ENCODE measurements at places on chromosomes 16 and 17.
A peak's percentile ranks its signal among the peaks of the same experiment; 100 is the strongest.

- no peak for DNase-seq
Observed at GRCh38 chr16:87735270-87736007, 30.3 kb downstream of the KLHDC4 start.

DNA sequence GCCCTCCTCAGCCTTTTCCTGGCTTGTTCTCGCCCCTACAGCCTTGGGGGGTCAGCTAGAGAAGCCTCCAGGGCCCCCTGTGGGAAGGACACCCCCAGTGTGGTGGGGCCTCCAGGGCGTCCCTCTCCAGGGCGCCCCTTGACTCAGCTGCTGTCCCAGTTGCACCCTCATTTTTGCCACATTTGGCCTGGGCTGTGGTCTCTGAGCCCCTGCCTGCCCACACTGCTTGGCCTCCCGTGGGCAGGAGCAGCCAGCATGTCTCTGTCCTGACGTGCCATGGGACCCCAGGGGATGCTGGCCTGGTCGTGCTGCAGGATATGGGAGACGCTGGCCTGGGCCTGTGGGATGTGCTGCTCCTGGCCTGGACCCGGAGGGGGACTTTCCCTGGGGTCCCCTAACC is 5.0 kb downstream of the CHTF18 start:
- DNase-seq, result no peak

DNA sequence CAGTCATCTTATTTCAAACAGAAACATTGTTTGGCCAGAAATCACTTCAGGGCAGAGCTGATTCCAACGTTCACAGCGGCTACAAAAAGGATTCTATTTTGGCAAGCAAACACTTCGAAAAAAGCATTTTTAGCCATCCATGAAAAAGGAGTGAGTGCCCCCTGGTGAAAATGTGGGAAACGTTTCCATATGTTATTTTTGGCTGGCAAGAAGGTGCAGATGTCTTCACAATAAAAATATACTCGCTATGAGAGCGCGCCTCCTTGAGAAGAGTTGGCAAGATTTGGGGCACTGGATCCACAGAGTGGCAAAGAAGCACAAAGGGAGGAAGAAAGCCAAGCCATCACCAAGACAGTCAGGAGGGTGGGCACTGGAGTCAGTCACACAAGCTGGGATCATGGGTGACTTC is 191.1 kb downstream of the CHD9NB start:
- DNase-seq, result peak; percentile 11

- DNase-seq, result peak; percentile 19
Observed at GRCh38 chr16:17101646-17102045, 369.1 kb downstream of the XYLT1 start.

DNA sequence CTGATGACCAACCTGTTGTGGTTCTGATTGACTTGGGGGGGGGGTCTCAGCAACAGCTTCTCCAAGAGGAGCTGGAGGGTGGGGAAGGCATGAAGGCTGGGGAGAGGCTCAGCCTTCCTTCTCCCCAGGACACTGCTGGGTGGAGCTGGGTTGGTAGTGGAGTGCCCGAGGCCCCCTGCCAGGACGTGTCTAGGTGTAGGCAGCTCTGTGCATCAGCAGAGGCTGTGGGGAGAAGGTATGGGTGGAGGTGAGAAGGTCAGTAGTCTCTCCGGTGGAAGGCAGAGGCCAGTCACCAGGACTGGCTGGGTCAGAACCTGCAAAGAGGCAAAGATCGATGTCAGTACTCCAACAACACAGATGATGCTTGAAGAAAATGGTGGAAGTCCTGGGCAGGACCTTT is 3.9 kb downstream of the CHAD start:
- peak; percentile 50 for DNase-seq

GRCh38 chr16:19446300-19446846 is 28.7 kb downstream of the TMC5 start:
- no peak for DNase-seq

DNA sequence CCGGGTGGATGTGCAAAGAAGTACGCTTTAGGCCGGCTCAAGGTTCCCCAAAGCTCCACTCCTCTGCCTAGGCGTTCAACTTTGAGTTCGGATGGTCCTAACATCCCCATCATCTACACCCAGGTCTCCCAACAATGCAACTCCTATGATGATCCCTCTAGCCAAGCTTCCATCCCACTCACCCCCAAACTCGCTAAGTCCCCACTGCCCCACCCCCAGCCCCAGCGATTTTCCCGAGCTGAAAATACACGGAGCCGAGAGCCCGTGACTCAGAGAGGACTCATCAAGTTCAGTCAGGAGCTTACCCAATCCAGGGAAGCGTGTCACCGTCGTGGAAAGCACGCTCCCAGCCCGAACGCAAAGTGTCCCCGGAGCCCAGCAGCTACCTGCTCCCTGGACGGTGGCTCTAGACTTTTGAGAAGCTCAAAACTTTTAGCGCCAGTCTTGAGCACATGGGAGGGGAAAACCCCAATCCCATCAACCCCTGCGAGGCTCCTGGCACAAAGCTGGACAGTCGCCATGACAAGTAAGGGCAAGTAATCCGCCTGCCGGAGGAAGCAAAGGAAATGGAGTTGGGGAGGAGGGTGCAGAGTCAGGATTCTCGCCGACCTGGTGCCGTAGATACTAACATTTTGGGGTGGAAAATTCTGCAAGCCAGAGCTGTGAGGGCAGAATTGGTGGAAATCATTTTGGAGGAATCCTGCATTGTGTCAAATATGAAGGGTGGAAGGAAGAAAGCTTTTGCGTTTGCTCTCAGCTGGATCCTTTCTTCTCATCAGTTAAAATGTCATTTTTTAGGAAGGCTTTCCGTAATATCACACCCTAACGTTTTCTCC is at the start of gene TP53:
Gene TP53, minus strand, starts transcription at position 419 of the 836 bp plus-strand sequence. CDS start 10,896 bp downstream, outside the sequence.
- DNase-seq, result peak; percentile 92

DNA sequence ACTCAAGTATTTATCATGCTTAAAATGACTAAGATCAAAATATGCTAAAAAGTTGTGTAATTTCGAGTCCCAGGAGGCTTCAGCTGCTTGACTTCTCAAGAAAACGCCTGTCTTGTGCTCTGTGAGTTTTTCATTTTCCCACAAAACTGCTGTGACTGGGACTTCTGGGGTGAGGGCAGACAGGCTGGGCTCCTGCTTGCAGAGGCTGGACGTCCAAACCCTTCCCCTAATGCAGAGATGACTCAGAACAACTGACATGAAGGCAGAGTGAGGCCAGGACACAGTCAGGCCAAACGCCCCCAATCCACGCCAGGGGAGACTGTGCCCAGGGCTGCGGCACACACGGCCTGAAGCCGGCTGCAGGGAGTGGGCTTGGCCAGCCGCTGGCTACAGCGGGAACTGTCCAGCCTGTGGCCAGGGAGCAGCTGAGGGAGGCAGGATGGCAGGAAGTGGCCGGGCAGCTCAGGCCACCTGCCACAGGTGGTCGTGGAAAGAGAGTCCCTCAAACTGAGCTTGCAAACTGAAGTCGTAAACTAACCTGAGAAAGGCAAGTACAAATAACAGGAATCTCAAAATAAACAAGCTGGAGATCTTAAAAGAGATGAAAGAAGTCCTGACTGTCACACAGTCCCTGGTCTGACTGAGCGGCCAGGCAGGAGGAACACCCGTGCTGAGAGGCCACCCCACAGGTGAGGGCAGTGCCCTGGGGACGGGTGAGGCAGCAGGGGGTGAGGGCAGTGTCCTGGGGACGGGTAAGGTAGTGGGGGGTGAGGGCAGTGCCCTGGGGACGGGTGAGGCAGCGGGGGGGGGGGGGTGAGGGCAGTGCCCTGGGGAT is 21.3 kb upstream of the HEXD start:
- no peak for DNase-seq

- no peak for DNase-seq
Observed at GRCh38 chr16:1914084-1914608, 4.1 kb downstream of the HS3ST6 start.

DNA sequence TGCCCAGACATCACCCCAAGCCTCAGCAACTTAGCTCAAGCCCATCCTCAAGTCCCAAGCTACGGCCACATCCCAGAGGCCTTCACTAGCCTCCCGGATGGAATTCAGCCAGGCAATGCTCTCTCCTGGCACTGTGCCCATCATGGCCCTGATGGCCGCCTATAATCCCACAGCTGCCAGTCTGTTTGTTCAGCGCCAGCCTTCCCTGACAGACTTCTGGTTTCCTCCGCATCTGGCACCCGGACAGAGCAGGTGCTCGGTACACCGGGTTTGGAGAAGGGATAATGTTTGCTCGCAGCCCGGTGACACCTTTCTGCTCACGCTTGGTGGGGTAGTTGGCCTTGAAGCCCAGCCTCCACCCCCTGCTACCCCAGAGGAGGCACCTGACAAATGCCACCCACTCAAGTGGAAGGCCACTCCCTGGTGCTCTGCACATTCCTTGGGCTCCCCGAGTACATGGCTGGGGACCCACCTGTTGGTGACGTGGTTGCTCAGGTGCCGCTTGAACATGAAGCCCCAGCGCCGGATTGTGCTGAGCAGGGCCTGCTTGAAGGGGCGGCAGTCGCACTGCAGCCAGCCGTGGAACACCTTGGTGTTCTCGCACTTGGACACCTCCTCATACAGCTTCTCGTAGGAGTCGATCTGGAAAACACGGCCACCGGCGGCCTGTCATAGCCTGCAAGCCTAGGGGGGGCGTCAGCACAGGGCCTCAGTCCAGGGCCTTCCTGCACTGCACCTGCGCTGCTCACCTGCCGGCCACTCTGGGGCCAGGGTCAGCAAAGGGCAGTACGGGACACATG is 47.1 kb downstream of the DNAH17 start:
- peak; percentile 41 for DNase-seq

- DNase-seq, result peak; percentile 55
Observed at GRCh38 chr17:40323391-40324381, 14.7 kb downstream of the RARA start.

DNA sequence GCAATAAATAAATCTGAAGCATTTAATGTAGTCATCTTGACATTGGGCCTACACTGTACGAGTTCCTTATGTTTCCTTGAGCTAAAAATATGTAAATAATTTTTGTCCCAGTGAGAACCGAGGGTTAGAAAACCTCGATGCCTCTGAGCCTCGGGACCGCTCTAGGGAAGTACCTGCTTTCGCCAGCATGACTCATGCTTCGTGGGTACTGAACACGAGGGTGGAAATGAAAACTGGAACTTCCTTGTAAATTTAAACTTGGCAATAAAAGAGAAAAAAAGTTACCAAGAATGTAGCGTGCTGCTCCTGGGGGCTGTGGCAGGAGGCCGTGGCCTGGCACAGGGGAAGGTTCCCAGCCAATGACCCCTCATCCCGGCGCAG is 74.1 kb downstream of the SOCS1 start:
- DNase-seq, result no peak

GRCh38 chr17:2990396-2990795 is 73.0 kb downstream of the OR1D5 start:
- DNase-seq, result no peak

DNA sequence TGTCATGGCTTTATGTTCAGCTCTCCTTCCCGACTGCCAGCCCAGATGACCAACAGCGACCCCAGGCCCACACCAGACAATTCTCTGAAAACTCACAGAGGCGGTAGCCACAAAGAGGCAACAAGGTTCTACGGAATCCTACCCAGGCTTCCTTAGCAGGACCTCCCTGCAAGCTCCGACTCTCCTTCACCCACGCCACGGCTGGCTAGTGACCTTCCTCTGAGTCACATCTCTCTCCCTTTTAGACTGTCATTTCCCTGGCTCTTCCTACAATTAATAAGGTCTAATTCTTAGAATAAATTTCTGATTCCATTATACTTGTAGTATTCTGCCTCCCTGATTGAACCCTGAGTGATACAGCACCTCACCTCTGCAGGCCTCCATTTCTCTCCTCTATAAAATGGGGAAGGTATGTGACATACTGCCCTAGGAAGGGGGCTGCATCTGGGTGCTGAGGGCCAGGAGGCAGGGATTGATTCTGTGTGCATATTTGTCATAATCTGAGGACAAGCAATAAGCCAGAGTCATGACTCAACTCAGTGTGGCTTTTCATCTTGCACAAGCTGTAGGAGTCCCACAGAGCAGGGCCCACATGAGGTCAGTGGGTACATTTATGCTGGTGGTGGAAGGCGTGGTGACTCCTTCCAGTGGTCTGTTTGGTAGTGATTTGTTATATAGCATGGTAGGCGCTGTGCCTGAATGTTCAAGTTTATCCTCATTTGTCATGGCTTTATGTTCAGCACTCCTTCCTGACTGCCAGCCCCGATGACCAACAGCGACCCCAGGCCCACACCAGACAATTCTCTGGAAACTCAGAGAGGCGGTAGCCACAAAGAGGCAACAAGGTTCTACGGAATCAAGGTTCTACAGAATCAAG is 46.2 kb downstream of the SMPD3 start:
- no peak for DNase-seq

GRCh38 chr17:48030531-48030930 is 7.1 kb downstream of the COPZ2 start:
- DNase-seq, result no peak

GRCh38 chr16:87420026-87421002 is 28.2 kb downstream of the MAP1LC3B start:
- DNase-seq, result no peak

DNA sequence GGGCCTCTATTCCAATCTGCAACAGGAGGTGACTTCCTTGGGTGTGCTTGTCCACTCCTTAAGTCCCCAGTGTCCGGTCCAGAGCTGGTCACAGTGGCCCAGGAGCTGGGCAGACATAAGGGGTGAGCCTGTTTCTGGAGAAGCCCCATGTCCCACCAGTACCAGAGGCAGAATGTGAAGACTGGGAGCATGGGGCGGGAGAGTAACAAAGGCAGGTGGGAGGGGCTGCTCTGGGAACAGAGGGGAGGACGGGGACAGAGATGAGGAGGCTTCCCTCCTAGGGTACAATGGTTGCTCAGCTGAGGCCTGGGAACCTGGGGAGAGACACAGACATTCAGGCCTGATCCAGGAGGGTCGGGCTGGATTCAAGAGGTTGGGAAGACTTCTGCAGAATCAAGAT is 323.3 kb upstream of the TNRC6C start:
- no peak for DNase-seq

GRCh38 chr16:4443271-4443670 is 17.6 kb downstream of the DNAJA3 start:
- DNase-seq, result no peak

- peak; percentile 54 for DNase-seq
Observed at GRCh38 chr16:47142486-47142820, 1.3 kb downstream of the NETO2 start.

GRCh38 chr16:72915331-72915730 is 132.6 kb downstream of the ZFHX3 start:
- no peak for DNase-seq

DNA sequence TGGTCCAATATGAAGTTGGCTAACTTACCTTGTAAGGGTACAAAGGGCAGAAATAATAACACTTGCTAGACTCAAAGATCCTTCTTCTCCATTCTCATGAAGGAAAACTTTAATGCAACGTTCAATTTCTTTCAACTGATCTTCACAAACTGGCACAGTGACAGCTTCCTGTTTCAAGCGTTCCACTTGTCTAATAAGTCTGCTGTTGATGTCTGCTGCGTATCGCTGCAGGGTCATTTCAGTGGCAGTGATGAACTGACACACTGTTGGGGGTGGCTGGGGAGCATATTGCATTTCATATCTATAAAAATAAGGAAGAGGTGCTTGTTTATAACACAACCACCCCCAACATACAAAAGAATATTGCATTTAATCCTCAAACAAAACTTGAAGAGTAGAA is 33.5 kb upstream of the ARL6IP1 start:
- no peak for DNase-seq

DNA sequence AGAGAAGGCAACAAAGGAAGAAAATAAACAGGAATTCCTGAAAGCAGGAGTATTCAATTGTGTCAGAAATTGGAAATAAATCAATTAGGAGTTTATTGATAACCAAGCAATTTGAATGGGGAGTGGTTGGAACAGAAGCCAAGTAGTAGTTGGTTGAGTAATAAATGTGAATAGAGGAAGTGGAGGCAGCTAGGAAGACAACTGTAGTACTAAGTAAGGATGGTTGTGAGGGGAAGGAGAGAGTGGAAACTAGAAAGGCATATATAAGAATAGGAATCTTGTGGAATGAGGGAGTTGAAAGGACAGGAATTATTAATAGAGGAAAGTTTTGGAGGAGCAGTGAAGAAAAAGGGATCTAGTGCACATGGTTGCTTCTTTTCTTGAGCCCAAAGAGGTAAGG is 34.4 kb downstream of the NFAT5 start:
- no peak for DNase-seq

Measured in RPMI8226 (cell line).